ENCODE measurements at places on chromosomes 6 and 20.

DNA sequence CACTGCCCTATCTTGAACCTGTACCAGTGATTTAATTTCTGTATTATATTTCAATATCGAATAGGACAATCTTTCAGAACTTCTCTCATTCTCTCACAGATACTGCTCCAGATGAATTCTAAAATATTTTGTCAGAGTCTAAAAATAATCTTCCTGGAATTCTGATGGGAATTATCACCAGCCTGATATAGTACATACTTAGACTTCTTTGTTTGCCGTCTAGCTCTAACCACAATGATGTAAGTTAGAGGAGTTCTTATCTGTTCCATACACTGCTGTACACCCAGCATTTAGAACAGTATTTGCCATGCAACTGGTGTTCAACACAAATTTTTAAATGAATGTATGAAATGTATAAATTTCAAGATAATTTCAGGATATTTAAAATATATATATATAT, 1.3 kb upstream of the HUS1B start:
- DNase-seq: no peak

- no peak for DNase-seq
Observed at GRCh38 chr6:132466952-132467351, 46.0 kb downstream of the STX7 start.

DNA sequence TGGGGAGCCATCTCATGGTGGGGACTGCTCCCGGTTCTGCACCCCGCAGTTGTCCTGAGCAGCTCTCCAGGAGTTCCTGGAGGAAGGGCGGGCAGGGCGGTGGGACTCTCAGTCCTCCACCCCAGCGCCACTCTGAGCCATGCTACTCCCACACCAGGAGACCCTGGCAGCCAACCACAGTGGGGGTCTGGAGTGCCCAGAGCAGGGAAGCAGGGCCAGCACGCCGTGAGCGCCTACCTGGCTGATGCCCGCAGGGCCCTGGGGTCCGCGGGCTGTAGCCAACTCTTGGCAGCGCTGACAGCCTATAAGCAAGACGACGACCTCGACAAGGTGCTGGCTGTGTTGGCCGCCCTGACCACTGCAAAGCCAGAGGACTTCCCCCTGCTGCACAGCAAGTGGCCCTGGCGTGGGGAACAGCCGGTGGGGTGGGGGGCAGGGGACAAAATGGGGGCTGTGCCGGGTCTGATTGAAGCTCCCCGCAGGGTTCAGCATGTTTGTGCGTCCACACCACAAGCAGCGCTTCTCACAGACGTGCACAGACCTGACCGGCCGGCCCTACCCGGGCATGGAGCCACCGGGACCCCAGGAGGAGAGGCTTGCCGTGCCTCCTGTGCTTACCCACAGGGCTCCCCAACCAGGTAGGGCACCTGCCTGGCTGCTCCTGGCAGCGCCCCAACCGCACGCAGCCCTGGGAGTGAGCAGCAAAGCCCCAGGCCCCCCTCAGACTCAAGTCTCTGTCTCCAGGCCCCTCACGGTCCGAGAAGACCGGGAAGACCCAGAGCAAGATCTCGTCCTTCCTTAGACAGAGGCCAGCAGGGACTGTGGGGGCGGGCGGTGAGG, 1.6 kb upstream of the TNFRSF6B start:
- no peak for DNase-seq

- DNase-seq: no peak
Observed at GRCh38 chr20:50744143-50744792, 12.9 kb downstream of the PARD6B start.

GRCh38 chr6:96304997-96305396, 216.6 kb upstream of the UFL1 start:
- DNase-seq: no peak

- no peak for DNase-seq
Observed at GRCh38 chr20:57613481-57613921, 6.7 kb downstream of the ZBP1 start.
